ENCODE measurements at places on chromosomes 12 and 14. TPM values are rescaled to one million over a fixed set of nuclear protein-coding genes. Genes with fewer than 3 reads are reported as not detected.

The EML5 gene
- 6.7 TPM for total RNA-seq

GRCh38 chr12:127389923-127390322 lies 877.0 kb upstream of the TMEM132C start:
- no peak for ATAC-seq

- no peak for ATAC-seq
Observed at GRCh38 chr14:51684760-51685159, 33.0 kb downstream of the FRMD6 start.

The KRT6B gene
- 1.0 TPM for total RNA-seq

- peak; percentile 76 for ATAC-seq
Observed at GRCh38 chr12:104215638-104216297, at the start of gene TXNRD1. TSS of gene TXNRD1 (plus strand) at chr12:104215779. CDS start at chr12:104215803, 24 bp downstream.

DNA sequence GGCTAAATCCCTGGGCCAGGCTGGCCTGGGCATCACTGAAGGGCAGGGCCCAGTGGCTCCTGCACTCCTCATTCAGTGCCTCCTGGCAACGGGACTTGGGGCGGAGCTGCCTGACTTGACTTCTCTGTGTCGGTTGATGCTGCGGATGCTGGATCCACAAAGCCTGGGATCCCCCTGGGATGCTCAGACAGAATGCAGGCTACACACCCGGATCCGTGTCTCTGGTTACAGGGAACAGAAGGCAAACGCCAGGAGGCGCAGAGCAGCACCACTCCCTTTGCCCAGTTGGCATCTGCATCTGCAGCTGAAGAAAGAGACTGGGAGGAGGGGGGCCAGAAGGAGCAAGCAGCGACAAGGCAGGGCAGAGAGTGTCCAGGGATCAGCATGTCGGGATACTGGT lies 154.5 kb upstream of the FKBP4 start:
- peak; percentile 52 for ATAC-seq

The KRT85 gene
- not detected for total RNA-seq

DNA sequence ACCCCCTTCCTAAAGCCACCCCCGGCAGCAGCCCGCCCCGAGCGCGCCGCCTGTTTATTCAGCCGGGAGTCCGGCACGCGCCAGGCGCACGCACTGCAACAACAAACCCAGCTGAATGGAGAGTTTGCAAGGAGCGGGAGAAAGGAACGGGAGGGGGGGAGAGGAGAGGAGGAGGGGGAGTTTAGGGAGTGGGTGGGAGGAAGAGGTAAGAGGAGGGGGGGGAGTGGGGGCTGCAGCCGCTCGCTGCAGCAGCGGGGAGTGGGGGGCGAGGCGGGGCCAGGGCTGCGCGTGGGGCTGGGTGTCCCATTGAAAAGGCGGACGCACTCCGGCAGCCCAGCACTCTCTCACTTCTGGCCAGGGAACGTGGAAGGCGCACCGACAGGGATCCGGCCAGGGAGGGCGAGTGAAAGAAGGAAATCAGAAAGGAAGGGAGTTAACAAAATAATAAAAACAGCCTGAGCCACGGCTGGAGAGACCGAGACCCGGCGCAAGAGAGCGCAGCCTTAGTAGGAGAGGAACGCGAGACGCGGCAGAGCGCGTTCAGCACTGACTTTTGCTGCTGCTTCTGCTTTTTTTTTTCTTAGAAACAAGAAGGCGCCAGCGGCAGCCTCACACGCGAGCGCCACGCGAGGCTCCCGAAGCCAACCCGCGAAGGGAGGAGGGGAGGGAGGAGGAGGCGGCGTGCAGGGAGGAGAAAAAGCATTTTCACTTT lies at the start of gene ASCL1:
Gene ASCL1, plus strand, starts transcription at position 336 of the 712 bp plus-strand sequence. CDS start 571 bp downstream, outside the sequence.
- ATAC-seq, result no peak

The DLK1 gene
- not detected for total RNA-seq

The CNTN1 gene
- total RNA-seq, result 81.7 TPM

The INHBE gene
- not detected for total RNA-seq

GRCh38 chr14:40204441-40205175 lies 772.4 kb upstream of the FBXO33 start:
- no peak for ATAC-seq

All from gastroesophageal sphincter (tissue), 4 donors.